Right kidney (tissue), 9 donors: ENCODE measurements at places on chromosomes 6 and 20.

DNA sequence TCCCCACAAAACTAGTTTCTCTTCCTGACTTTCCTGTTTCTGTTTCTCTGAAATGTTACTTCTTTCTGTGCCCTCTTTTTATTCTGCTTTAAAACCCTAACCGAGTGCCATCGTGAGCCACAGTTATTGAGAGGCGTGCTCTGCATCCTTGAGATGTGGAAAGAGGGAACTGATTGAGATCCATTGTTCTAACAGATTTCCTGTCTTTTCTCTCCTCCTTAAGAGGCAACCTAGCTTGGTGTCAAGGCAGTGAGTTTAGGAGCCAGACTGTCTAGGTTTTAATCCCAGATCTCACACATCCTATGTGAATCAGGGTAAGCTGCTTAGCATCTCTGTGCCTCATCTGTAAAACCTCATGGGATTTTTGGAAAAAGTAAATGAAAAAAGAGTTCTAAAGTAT, 57.5 kb downstream of the SNX9 start:
- DNase-seq, result no peak

GRCh38 chr20:56259948-56260347, 11.4 kb downstream of the MC3R start:
- no peak for DNase-seq

DNA sequence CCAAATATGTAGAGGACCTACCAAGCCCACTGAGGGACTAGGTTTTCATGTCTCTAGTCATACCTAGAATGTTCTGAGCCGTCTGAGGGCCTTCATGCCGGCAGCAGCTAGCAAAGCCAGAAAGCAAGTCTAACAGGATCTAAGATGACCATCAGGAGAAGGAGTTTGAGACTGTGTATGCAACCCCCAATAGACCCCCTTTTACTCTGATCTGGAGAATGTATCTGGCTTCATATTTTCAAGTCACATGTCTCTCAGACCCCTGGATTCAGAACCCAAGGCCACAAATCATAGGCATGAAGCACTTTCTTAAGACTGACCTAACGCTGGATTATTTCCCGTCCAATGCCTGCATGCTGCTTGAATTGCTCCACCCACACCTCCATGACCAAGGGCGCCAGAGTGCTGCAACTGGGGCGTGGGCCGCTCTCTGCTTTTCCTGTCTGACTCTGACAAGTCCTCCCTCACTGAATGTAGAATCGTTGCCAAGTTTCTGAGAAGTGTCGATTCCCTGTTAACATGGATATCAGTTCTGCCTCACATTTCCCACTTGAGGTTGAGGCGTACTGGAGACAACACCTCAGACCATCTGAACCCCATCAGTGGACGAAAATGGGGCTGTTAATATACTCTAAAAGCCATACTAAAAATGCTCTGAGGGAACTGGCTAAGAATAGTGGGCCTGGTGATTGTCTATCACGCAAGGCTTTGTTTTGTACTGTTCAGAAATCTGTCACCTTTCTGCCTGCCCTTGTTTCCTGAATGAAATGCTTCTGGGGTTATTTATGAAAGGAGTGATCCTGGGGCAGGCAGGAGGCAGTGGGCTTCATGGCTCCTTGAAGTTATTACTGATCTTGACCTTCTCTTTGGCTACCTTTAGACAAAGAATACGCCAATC, 23.9 kb upstream of the ASXL1 start:
- DNase-seq, result no peak

DNA sequence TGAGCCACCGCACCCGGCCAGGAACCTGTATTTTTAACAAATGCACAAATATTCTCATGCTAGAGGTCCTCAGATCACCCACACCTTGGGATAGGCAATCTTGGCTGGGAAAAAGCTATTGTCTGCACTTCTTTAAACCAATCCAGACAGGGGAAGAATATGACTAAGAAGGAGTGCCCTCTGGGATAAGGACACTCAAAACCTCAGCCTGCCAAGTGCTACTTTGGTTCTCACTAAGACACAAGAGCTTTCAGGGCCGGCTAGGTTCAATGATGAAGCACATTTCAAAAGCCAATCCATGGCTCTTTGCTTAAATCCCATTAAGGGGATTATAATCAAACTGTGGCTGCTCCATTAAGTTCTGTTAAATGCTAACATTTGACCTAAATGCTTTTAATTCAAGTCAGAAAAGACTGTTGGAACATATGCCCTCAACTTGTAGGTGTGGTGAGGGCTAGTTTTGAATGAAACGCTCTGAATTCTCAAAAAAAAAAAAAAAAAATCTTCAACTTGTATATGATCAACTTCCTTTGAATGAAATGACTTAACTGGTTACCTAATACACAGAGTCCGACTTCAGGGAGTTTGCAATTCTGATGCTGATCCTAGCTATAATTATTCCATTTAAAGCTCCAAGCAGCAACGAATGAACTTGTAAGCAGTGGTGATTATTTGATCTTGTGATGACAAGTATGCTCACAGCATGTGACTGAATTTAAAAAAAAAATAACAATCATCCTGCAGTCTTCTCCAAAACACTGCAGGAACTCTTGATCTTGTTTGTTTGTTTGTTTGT, 56.6 kb downstream of the SLC23A2 start:
- DNase-seq, result no peak

GRCh38 chr6:2970753-2971419, 481 bp downstream of the SERPINB6 start:
- DNase-seq, result peak; percentile 77

GRCh38 chr6:117227245-117227962, 38.0 kb upstream of the VGLL2 start:
- no peak for DNase-seq

- no peak for DNase-seq
These were observed 55.9 kb upstream of the SNX9 start for GRCh38 chr6:157766901-157767774.
